Heart right ventricle (tissue), 16 donors: ENCODE measurements at places on chromosomes 3 and 15. TPM values are rescaled to one million over a fixed set of nuclear protein-coding genes. Genes with fewer than 3 reads are reported as not detected.

The VGLL3 gene
- 3.8 TPM for total RNA-seq

DNA sequence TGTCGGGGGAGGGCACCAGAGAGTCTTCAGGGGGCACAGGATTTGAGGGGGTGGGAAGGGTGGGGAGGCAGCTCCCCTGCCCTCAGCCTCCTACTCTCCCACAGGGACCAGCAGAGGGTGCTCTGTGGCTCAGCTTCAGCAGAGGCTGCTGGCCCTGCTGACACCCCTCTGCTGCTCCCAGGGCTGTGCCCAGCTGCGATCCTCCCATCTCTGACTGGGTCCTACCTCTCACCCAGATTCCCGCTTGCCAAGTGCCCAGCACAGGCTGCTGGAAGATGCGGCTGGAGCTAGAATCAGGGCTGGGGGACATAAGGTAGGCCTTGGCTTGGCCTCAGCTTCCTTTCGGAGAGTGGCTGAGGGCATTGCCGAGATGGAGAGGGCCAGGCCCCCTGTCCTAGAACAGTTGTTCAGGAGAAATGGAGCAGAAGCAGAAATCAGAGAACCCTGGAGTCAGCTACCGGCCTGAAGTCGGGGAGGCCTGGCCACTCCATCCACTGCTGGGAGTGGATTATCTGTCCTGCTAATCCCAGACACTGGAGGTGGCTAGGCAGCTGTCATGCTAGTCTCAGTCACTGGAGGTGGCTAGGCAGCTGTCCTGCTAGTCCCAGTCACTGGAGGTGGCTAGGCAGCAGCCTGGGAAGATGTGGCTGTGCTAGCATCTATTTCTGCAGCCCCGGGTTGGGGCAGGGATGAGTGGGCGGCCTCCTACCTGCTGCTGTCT lies 3.9 kb downstream of the GRM2 start:
- no peak for DNase-seq

The PARP15 gene
- 0.64 TPM for total RNA-seq

- DNase-seq: no peak
These were observed 573.4 kb downstream of the NAALADL2 start for GRCh38 chr3:175432376-175433025.

DNA sequence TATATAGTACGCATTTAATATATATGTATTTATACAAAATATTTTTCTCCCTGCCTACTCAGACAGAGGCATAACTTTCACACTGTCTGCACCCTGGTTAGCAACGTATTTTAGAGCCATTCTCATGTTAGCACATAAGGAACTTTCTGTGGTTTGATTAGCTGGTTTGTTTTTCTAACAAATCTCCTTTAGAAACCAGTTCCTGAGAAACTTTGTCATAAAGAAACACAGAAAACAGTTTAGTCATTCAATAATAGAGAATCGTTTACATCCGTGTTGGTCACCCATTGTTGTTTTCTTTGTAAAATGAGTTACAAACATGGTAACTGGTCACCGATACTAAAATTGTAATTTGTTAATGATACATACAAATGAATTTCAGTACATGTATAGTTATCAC lies 5.9 kb upstream of the NGRN start:
- DNase-seq: no peak

DNA sequence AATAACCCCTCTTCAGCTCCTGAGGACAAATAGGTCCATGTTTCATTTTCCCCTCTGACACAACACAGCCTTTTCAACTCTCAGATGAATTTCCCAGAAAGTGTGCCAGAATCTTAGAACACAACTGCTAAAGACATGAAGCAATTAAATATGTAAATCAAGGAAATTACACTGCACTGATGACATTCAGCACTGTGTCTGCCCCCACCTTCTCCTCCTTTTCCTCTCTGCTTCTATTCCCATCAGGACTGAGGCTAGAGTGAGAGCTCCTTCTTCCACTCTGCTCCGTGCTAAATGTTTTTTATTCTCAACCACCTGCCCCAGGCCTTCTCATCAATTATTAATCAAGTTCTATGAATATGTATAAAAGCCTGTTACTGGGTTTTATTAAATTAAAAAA lies 596.1 kb downstream of the TUSC7 start:
- DNase-seq: no peak
